Activated CD4-positive, alpha-beta T cell treated with anti-CD3 and anti-CD28 coated beads, Interleukin-2, amount 50 U/mL, for 16 hours (primary cell): ENCODE measurements at places on chromosomes 6 and 20.

DNA sequence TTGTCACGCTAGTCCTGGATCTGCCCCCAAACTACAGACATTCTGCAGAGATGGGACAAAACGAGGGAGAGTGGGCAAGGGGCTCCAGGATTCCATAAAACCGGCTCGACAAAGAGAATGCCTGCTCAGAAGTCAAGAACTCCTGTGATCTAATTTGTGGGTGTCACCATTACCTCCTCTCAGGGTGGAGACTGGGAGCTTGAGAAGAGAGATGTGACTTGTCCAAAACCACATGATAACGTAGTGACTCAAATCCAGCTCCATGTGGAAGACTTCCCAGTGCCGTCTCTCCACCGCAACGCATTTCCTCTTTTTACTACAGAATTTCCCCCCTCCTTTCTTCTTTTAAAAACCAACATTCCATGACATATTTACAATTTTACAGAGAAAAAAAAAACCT is 44.3 kb downstream of the TRERF1 start:
- peak; percentile 84 for DNase-seq

GRCh38 chr6:130574146-130574545 is 208.3 kb downstream of the TMEM200A start:
- DNase-seq: no peak

DNA sequence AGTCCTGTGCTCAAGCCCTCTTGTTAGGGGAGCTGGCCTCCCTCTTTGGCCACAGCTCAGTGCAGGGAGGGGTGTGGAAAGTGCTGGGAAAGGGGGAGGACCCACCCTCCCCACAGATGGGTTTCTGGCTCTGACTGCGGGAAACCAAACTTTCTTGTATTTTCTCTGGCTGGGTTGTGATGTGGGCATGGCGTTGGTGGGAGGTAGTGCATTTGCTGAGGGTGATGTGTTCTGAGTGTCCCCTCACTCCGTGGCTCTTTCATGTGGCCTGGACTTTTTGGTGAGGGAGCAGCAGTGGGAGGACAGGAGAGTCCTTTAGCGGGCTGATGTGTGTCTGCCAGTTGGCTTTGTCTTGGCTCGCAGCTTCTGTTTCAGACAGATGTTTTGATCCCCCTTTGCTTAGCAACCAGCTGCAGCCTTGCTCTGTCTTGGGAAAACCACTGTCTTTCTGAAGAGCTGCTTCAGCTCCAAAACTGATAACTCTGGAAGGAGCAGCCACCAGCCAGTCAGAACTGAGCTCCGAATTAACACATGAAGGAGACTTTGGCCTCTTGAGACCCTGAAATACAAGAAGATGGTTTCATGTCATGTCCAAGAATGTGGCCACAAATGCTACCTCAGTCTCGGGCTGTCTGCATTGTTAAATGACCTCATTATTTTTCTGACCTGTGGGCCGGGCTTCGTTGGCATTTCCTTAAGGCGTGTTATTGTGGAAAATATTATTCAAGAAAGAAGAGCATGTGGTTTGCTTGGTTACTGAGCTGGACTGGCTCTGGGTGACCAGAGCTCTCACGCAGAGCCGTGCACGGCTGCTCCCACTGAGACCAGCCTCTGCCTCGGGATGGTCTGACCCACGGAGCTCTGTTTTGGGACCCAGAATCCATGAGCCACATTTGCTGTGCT is 21.5 kb downstream of the SYNJ2 start:
- peak; percentile 30 for DNase-seq

DNA sequence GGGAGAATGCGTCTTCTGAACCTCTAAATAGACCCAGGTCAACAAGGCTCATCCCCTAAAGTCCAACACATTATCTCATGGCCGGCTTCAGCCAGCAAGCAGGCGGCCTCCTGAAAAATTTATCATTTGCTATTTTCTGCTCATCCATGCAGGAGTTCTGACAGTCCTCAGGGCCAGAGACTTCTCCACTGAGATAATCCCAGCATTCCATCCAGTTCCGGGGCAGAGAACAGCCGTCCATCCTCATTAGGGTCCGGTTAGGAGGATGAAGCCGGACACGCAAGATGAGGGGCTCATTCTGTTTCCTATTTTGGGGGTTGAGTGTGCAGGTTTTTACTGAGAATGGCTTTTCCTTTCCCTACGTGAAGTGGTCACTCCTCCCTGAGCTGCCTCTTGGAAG is 258.1 kb downstream of the PREX1 start:
- no peak for DNase-seq

GRCh38 chr6:12294851-12295536 is 4.8 kb downstream of the EDN1 start:
- DNase-seq: no peak

GRCh38 chr20:61692479-61692878 is 373.2 kb downstream of the TAF4 start:
- DNase-seq: no peak

- DNase-seq: no peak
These were observed 238.9 kb downstream of the PRL start for GRCh38 chr6:22057962-22058361.

- no peak for DNase-seq
These were observed 13.1 kb downstream of the FAM184A start for GRCh38 chr6:119065382-119065781.

DNA sequence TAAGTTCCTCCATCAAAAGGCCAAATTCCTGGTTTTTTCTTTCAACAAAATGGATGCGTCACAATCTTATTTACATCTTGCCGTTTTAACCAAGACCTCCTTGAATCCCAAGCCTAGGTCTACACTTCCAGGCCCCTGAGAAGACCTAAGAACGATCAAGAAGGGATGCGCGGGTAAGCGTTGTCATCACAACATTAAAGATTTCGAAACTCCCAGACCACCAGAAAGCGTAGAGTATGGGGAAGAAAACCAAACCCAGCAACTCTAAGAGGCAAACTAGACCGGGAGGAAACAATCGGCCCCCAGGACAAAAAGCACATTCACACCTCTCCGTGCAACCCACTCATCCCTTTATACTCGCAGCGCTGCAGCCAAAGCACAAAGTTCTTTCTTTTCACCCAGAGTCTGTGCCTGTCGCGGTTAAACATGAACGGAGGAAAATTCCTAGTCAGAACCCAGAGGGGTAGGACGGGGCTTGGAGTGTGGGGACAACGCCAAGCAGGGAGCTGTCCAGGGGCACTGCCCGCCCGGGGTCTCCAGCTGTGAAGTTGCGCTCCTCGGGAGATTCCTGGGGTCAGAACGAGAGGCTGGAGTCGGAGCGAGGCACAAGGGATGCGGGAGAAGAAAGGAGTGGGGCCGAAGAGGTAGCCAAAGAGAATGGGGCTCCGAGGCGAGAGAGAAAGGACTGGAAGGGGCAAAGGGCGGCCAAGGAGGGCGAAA is 725 bp downstream of the OSER1 start:
- DNase-seq: no peak

DNA sequence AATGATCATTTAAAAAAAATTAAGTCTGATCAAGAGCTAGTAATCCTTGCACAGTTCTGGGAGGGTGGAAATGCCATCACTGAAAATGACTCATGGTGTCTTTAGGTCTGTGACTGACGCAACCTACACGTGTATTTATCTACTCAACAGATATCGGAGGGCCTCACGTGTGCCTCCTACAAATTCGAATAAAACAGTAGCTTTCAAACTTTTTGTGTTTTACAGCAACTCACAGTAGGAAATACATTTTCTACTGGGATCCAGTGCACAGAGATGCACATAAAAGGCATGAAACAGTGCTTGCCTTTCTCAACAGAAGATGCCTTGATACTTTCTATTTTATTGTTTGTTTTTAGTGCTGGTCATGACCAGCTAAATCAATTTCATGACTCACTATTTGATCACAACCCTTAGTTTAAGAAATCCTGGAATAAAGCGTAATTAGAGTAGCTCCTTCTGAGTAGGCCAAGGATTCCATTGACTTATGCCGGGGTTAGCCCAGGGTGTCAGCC is 210.0 kb upstream of the SNX9 start:
- peak; percentile 3 for DNase-seq

GRCh38 chr6:23394681-23395080 is 731.3 kb upstream of the NRSN1 start:
- DNase-seq: no peak

DNA sequence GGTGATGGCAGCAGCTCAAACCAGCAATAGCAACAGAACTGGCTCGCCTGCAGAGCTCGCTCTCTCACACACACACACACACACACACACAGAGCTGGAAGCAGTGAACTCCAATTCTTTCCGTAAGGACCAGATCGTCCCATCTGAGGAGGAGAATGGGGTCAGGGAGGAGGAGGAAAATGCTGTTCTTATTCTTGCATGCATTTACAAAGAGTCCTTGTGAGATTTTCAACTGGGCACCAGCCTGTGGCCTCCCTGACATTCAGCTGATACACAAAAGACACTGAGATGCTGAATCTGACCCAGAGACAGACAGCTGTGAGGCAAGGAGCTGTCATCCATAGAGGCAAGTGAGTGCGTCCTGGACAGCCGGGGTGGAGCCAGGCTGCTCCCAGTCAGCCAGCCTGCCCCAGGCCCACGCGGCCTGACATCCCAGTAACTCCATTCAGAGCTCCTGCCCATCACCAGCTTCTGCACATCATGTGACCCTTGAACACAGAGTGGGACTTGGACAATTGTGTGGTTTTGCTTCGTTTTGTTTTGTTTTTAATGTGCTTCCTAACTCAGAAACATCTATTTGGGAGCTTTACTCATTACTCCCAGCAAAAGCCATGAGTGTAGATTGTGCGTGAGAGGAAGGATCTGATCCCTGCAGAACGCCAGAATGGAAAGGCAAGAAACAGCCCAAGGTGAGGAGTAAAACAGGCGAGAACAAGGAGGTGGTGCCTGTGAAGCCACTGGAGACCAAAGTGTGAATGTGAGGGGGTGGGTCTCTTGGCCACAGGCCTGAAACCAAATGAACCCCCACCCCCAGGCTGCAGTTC is 2.1 kb downstream of the SERPINB9 start:
- no peak for DNase-seq

DNA sequence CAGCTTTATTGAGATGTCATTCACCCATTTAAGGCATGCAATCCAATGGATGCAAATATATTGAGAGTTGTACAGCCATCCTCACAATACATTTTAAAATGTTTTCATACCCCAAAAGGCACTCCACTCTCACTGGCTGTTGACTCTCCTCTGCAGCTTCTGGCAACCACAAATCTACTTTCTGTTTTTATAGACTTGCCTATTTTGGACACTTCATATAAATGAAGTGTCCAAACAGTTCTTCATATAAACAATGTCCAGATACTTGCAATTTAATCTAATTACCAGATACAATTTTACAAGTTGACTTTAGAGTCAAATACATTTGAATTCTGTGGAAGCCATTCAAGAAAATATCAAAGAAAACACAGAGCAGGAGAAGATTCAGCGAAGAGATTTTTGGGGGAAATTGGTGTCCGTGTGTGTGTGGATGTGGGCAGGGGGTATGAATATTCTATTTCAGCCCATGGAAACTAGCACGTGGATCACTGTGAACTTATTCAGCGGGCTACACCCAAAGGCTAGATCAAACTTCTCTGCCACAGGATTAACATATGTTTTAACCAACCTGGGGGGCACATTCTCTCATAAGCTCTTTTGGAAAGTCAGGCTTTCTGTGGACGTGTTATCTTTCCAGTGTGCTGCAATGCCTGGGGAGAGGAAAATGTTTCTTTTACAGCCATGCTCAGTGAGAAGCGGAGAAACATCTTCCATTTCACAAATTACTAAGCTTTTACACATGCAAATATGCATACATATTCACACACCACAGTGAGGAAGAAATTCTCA is 73.9 kb downstream of the PLG start:
- DNase-seq: no peak
